Large intestine (tissue), 12 donors: ENCODE measurements at places on chromosomes 5 and 9. TPM values are rescaled to one million over a fixed set of nuclear protein-coding genes. Genes with fewer than 3 reads are reported as not detected.

The LOX gene
- polyA plus RNA-seq = 10.9 TPM

The JAKMIP2 gene
- polyA plus RNA-seq = 3.1 TPM

The IFT74 gene
- 20.8 TPM for polyA plus RNA-seq

The ARSI gene
- 2.2 TPM for polyA plus RNA-seq

The BASP1 gene
- 26.3 TPM for polyA plus RNA-seq

The GKAP1 gene
- polyA plus RNA-seq = 15.4 TPM
